ENCODE measurements at places on chromosomes 7 and 10.

DNA sequence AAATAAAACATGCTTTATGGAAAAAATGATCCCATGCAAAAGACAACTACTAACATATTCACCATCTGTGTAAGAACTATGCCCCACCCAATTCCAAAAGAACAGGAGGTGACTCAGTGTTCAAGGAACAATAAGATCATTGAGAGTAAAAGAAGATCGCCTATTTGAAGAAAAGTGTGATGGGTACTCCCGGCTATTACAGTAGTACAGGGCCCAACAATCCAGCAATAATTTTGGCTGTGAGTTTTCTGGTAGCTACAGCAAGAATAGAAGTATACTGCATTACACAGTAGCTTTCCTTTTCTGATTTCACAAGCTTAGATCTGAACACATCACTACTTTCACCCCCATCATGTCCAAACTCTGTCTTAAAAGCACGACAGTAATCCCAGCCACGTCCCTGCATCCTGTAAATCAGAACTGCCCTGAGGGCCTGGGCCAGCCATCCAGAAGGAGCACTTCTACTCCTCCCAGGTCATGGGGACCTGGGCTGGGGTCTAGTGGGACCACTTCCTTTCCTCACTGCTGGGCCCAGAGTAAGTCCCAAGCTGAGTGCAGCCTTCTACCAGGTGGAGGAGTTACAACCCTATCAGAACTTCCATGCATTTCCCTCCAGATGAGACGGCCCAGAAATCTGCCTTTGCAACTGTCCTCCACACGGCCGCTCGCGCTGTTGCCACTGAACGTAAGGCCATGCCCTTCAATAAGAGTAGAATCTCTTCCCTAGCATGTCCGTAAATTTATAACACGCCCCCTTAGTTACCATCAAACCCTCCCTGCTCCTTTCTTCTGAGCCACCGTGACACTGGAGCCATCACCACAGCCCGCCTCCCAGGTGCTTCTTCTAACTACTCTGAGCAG lies 7.9 kb downstream of the ESYT2 start:
- no peak for DNase-seq

- no peak for DNase-seq
These were observed 155.2 kb upstream of the BMPER start for GRCh38 chr7:33750177-33750576.

DNA sequence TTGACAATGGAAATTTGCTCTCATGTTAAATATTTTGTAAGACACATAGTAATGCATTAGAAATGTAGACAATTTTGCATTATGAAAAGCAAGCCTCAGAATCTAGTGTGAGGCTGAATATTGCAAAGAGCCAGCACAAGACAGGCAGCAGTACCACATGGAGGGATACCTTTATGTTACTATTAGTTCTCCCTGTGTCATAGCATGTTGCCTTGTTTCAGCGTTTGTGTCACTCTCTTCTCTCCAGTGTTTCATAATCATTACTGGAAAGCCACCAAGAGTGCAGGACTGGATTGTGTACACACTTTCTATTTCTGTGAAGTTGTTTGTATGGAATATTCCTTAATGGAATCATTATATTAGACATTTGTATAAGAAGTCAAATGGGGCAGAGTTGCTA lies 8.5 kb downstream of the AHR start:
- no peak for DNase-seq

GRCh38 chr10:105068497-105068896 lies 427.4 kb downstream of the SORCS3 start:
- no peak for DNase-seq

GRCh38 chr10:69278446-69278963 lies at the start of gene HK1:
Gene HK1 (plus strand): TSS chr10:69278496.
- no peak for DNase-seq

Data from cardiac septum (tissue), 1 donor.